H1 (cell line): ENCODE measurements at places on chromosomes 6 and 20.

- H3K4me1 ChIP-seq: no peaks in the 10 kb centered on the region
- no peak overlapping the region for H3K4me3 ChIP-seq
- no peaks in the 10 kb centered on the region for H3K36me3 ChIP-seq
- no peak for DNase-seq
These were observed 82.2 kb upstream of the PMEPA1 start for GRCh38 chr20:57791966-57792365.

DNA sequence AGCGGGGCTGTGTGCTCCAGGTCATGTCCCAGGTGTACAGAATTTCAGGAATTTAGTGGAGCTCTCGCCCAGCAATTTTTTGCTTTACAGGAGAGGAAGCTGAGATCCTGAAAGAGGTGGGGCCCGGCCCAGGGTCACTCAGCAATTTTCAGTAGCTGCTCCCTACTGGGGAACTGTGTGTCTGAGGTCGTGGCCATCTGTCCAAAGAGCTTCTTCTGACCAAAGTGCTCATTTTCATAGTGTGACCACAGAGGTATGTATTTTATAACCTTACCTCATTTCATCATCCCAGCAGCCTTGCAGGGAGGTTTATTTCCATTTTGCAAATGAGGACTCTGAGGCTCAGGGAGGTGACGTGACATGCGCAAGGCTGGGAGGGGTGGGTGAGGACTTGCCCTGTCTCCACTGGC, 46.3 kb downstream of the FAM209B start:
- no peak overlapping the region for H3K4me3 ChIP-seq
- H3K27ac ChIP-seq: no peak overlapping the region
- no peaks in the 10 kb centered on the region; the same call in 1 of the 2 replicates for H3K4me1 ChIP-seq

DNA sequence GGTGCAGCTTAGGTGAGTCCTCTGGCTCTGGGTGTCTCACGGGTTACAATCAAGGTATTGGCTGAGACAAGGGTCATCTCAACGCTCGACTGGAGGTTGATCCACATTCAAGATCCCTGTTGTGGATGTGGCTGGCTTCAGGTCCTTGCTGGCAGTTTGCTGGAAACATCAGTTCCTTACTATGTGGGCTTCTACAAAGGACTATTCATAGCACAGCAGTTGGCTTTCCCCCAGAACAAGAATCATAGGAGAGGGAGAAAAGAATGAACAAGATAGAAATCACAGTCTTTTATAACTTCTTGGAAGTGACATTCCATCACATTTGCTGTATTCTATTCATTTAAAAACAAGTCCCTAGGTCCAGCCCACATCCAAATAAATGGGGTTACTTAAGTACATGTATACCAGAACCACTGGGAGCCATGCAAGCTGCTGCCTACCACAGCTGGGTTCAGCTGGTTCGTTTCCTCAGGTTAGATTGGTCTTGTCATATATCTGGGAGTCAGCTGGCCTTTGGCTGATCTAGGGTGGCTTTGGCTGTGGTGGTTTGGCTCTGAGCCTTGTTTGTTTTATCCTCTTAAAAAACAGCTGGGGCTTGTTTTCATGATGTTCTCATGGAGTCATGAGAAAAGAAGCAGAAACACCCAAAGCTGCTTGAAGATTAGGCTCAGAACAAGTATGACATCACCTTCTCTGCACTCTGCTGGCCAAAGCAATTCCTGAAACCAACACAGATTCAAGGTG, 433.2 kb upstream of the SPTLC3 start:
- no peak overlapping the region for H3K27ac ChIP-seq
- H3K4me3 ChIP-seq: no peak overlapping the region
- no peaks in the 10 kb centered on the region for H3K27me3 ChIP-seq

- peaks cover 1% of the 10 kb centered on the region; the same call in 1 of the 2 replicates for H3K4me1 ChIP-seq
- H3K27me3 ChIP-seq: no peaks in the 10 kb centered on the region
- no peak overlapping the region for H3K4me3 ChIP-seq
- DNase-seq: no peak
- no peaks in the 10 kb centered on the region for H3K36me3 ChIP-seq
These were observed 1.6 kb upstream of the OGFRL1 start for GRCh38 chr6:71287038-71287437.
